CD4-positive, alpha-beta memory T cell (primary cell): ENCODE measurements at places on chromosomes 5 and 9. TPM values are rescaled to one million over a fixed set of nuclear protein-coding genes. Genes with fewer than 3 reads are reported as not detected.

Gene SIL1
- polyA plus RNA-seq: 12.3 TPM

Gene B4GALT1
- 32.0 TPM for polyA plus RNA-seq

Gene AK8
- polyA plus RNA-seq: not detected

Gene HSPB3
- polyA plus RNA-seq: not detected

Gene SPINK6
- polyA plus RNA-seq: not detected

Gene NR2F1
- not detected for polyA plus RNA-seq

Gene PTPA
- polyA plus RNA-seq: 14.1 TPM

Gene DMRT3
- not detected for polyA plus RNA-seq

Gene FOXD4L3
- not detected for polyA plus RNA-seq

Gene DAB2IP
- polyA plus RNA-seq: not detected

Gene BARX1
- polyA plus RNA-seq: not detected
